ENCODE measurements at places on chromosomes 11 and 22.

GRCh38 chr11:9689721-9690120 is 25.8 kb downstream of the SWAP70 start:
- no peaks in the 10 kb centered on the region for H3K27me3 ChIP-seq
- no peak overlapping the region for H3K4me3 ChIP-seq
- DNase-seq = no peak
- H3K27ac ChIP-seq = peak overlapping the region; percentile 16
- H3K4me1 ChIP-seq = peaks cover 20% of the 10 kb centered on the region

DNA sequence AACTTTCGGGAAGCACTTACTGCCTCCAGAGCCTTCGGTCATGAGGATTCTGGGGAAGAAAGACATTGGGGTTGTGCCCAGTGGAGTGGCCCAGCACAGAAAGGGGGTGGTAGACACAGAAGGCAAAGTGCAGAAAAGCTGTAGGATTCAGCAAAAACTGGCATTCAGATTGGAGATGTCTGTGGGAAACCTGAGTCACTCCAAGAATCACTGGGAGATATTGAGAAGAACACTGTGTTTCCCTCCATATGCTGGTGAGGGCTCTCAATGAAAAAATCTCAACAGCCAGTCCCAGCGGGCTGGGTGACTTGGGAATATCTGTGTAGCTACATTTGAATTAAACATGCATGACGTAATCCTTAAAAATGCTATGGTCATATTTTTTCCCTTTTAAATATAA is 61.2 kb upstream of the RCN1 start:
- DNase-seq = peak; percentile 51
- H3K4me1 ChIP-seq = no peaks in the 10 kb centered on the region
- no peaks in the 10 kb centered on the region for H3K36me3 ChIP-seq
- H3K27ac ChIP-seq = no peak overlapping the region

DNA sequence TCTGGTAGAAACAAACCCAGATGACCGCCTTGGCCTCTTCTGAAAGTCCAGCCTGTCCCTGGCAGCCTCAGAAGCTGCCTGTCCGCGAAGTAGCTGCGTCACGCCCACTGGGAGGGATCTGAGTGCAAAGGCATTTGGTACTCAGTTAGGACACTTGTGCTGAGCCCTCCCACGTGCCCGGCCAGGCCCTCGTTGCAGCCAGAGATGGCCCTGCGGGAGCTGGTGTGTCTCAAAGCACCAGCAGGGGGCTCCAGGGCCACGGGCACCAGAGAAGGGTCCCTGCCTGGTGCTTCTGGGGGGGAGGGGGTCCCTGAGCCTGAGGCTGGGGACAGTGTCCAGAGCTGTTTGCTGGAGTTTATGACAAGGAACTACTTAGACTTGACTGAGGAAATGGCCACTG is 5.8 kb downstream of the SELENOO start:
- peaks cover 10% of the 10 kb centered on the region for H3K4me1 ChIP-seq
- H3K27me3 ChIP-seq = no peaks in the 10 kb centered on the region
- H3K27ac ChIP-seq = peak overlapping the region; percentile 3
- H3K36me3 ChIP-seq = peaks cover 29% of the 10 kb centered on the region
- DNase-seq = no peak

DNA sequence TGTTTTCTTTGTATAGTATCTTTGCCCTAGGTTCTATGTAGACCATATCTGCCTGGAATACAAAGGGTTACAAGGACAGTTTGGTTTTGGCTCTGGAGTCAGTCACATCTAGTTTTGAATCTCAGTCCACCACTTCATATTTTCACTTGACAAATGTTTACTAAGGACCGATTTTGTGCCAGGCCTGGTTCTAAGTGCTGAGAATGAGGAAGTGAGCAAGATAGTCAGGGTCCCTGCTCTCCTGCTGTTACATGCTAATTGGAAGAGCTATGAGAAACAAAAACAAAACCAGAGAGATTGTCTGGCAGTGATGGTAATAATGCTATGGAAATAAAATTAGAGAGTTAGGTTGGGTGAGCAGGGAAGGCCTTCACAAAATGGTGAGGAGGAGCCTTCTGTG is 66.1 kb upstream of the ARHGAP20 start:
- no peaks in the 10 kb centered on the region for H3K4me1 ChIP-seq
- no peaks in the 10 kb centered on the region for H3K27me3 ChIP-seq
- H3K27ac ChIP-seq = no peak overlapping the region
- DNase-seq = no peak
- no peak overlapping the region for H3K4me3 ChIP-seq
- no peaks in the 10 kb centered on the region for H3K36me3 ChIP-seq

- H3K27me3 ChIP-seq = peaks cover 7% of the 10 kb centered on the region
- H3K27ac ChIP-seq = no peak overlapping the region
- H3K36me3 ChIP-seq = no peaks in the 10 kb centered on the region
Measured at GRCh38 chr22:46537946-46538813, 760 bp upstream of the CELSR1 start.

DNA sequence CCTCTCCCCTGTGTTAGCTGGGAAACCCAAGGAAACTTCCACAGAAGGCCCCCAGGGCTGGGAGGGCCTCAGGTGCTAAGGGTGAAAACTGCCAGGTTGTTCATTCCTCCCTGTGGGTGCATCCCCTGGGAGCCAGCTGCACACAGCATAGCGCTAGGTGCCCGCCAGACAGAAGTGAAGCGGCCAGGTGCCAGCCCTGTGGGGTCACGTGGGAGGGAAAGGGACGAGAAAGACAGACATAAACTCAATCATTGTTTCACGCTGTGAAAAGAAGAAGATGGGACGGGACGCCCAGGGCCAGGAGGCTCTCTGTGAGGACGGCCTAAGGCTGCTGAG is 31.6 kb upstream of the HMOX1 start:
- H3K27me3 ChIP-seq = no peaks in the 10 kb centered on the region
- no peak overlapping the region for H3K4me3 ChIP-seq
- H3K36me3 ChIP-seq = peaks cover 3% of the 10 kb centered on the region
- peak overlapping the region; percentile 23 for H3K27ac ChIP-seq
- H3K4me1 ChIP-seq = peaks cover 10% of the 10 kb centered on the region

DNA sequence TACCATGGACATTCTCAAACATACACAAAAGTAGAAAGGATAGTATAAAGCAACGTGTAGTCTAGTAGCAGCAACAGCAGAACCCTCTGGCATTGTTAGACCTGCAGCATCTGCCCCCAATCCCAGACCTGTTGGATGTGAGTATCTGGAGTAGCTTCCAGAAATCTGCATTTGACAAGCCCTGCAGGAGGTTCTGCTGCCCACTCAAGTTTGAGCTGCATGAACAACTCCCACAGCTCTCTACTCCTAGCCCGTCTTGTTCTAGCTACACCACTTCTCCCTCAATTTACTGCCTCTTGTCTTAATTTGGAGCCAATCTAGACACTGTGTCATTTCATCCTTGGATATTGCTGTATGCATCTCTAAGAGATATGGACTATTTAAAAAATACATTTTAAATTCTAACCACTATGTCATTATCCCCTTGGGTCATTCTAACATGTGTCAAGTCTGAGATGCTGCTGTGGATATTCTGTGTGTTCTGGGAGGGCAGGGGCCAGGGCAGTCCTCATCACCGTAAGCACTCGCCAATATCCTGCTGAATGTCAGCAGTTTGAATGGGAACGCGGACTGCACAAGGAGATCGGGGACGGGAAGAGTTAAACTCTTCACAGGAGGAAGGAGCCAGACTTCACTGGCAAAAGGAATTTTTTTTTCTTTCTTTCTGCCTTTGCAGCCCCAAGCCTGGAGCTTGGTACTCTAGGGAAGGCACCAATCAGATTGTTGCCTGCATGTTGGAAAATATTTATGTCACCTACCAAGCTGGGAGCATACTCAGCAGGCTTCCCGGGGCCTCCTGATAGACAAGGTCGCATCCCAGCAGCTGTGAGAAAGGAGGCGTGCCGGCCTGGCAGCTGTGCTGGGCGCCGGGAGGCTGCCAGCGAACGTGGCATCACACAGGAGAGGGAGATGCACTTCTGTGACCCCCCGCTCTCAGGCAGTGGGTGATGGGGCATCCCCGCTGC is 429.0 kb downstream of the MIAT start:
- peaks cover 10% of the 10 kb centered on the region for H3K27me3 ChIP-seq
- H3K4me1 ChIP-seq = no peaks in the 10 kb centered on the region
- H3K4me3 ChIP-seq = no peak overlapping the region
- H3K27ac ChIP-seq = no peak overlapping the region
- DNase-seq = no peak

- no peak overlapping the region for H3K27ac ChIP-seq
- no peaks in the 10 kb centered on the region for H3K4me1 ChIP-seq
- no peak for DNase-seq
- no peak overlapping the region for H3K4me3 ChIP-seq
- H3K27me3 ChIP-seq = no peaks in the 10 kb centered on the region
Measured at GRCh38 chr11:36488096-36488495, 22.0 kb downstream of the TRAF6 start.
